ENCODE measurements at places on chromosomes 2 and 18.

DNA sequence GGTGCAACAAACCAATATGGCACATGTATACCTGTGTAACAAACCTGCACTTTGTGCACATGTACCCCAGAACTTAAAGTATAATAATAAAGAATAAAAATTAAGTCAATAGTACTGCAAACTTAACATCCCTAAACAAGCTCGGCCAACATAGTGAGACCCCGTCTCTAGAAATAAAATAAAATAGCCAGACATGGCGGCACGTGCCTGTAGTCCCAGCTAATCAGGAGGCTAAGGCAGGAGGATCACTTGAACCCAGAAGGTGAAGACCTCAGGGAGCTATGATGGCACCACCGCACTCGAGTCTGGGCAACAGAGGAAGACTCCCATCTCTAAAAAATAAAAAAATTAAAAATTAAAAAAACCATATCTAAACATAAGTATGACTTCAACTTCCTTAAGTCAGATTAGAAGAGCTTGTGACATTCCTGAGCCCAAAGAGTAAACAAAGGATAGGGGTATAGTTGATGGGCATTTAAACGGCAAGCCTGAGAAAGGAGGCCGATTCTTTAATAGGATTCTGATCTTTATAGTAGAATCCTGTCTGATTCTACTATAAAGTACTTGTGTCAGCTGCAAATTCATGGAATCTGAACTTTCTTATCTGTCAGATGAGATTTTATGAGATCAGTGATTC, 1.6 kb downstream of the FAM124B start:
- DNase-seq = no peak

- no peak for DNase-seq
These were observed 191.6 kb downstream of the TTC32 start for GRCh38 chr2:19710230-19710629.

GRCh38 chr2:131104487-131105155, 515 bp upstream of the PLEKHB2 start:
- DNase-seq = peak; percentile 7

DNA sequence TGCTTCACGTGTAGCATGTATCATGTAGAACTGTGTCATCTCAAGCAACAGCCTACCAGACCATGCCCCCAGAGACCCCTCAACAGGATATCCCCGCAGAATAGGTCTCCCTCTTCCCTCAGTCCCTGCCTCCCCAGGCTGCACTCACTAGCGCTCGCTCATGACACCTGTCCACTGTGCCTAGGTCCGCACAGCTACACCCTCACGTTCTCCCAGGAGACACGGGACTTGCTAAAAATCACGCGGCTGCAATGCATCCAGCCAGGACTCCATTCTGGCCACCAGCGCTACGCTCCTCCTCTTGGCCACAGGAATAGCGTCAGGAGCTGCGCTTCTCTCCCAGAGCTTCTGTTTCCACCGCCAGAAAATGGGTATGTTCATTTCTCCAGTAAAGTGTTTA, 2.5 kb downstream of the PXDN start:
- no peak for DNase-seq

DNA sequence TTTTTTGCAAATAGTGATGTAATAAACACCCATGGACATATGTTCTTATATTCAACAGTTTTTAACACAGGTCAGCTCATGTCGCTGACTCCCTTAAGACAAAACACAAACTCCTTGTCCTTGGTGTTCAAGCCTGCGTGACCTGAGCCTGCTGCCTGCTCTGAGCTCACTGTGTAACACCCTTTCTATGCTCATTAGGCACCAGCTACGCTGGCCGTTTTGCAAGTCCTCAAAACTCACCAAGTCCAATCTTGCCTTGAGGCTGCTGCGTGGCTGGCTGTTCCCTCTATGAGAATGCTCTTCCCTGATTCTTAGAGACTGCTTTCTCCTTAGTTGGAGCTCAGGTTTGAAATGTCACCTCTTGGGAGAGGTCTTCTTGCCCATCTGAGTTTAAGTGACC, 100.5 kb upstream of the GLI2 start:
- no peak for DNase-seq

GRCh38 chr2:10834068-10834655, 21.6 kb upstream of the PDIA6 start:
- no peak for DNase-seq

DNA sequence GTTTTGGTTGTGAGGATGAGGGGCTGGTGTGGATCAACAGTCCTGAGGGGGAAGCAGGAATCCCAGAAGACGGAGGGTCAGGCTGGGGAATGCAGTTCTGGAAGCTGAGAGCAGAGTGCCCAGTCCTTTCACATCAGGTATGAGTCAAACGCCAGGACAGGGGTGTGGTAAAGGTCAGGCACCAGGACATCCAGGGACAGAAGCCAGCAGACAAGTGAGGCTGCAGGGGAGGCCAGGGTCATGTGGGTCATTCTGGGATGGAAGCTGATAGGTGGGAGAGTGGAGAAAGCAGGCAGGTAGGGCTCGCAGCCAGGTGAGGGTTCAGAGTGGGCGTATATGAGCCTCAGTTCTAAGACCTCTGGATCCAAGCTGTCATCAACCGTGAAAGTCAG, 12.8 kb upstream of the GNLY start:
- DNase-seq = no peak

GRCh38 chr2:49222975-49223528, 68.7 kb upstream of the FSHR start:
- no peak for DNase-seq

- DNase-seq = no peak
These were observed 16.1 kb upstream of the ZNF236 start for GRCh38 chr18:76806301-76806700.

DNA sequence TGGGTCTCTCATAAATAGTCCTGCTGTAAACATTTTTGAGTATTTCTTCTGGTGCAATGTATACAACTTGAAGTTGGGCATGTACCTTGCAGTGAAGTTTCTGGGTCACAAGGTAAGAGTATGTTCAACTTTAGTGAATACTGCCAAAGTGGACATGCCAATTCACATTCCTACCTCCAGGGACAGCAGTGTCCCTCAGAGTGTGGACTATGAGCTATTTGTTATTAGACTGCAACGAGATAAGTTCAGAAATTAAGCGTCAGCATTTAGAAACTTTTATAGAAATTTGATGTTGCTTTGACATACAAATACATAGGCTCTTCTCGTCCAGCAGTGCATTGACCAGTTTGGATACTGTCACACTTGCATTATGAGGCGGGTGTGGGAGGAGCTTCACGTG, 7.2 kb upstream of the ACKR3 start:
- DNase-seq = no peak

DNA sequence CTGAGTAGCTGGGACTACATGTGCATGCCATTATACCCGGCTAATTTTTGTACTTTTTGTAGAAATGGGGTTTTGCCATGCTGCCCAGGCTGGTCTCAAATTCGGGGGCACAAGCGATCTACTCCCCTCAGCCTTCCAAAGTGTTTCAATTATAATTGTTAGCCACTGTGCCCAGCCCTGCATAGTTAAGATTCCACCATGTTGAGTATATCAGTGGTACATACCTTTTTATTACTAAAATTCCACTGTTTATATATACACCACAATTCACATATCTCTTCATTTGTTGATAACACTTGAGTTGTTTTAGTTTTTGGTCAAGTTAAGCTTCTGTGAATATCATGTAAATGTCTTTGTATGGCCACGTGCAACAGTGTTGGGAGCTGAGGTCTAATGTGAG, 12.8 kb upstream of the FMNL2 start:
- no peak for DNase-seq

DNA sequence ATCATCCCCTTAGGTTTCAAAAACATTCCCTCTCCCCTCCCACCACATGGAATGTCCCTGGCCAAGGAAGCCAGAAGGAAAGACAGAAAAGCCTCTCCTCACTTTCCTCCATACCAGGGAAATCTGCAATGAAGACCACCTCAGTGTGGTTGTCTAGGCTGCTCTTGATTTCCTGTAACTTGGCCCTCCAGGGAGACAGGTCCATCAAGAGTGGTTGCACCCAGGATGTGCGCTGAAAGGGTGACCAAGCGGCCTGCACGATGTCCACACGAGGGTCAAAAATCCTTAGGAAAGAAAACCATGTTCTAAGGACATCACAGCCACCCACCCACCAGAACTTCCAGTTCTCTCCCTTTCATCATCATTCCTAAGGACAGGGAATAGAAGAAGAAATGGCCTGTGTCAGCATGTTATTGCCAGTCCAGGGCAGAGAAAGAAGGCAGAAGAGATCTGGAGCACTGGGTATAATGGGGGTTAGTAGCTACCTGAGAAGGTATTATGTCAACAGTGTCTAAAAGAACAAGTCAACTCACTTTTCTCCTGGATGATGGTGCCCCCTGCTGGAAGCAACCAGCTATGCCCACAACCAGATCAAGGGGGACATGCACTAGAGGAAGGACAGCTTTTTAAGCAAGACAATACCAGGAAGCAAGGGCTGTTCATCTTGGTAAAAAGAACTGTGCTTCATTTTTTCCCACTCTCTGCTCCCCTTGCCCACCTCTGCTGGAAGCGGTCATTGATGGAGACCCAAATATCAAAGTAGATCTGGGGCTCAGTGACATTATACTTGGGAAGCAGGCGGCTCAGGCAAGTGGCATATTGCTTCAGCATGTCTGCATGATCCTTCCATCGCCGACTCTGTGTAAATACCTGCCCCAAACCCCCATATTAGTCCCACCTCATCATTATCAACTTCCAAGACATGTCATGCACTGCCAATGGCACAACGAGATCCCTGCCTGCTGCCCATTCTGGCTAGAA, 9.3 kb downstream of the GGCX start:
- DNase-seq = peak; percentile 72

DNA sequence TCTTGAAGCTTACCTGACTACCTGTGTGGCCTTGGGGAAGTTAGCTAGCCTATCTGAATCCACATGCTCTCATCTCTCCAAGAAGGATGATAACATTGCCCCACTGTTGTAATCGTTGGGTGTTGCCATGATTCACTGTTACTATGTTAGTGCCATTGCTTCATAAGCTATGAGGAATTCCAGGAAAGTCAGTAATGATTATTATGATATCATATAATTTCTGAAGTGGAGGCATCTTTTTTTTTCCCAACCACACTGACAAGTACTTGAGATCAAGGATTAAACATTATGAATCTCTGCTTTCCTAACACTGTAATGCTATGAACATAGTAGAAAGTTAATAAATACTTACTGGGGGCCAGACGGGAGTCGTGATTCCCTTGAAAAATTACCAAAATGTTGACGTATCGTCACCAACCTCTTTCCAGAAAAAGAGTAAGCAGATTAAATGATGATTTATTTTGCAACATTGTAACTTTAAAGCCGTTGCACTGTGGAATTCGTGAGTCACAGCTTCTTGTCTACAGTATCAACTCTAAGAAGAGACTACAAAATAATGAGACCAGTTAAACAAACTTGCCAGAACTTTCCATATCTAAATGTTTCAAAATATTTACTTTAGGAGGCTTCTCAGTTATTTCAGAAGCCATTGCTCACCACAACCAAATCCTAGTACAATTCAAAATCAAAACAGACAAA, 459.9 kb downstream of the PIK3C3 start:
- no peak for DNase-seq

GRCh38 chr2:174344716-174345461, 10.1 kb downstream of the SP9 start:
- no peak for DNase-seq

- DNase-seq = no peak
These were observed 3.2 kb upstream of the MREG start for GRCh38 chr2:216016581-216016980.

GRCh38 chr2:143482771-143483170, 353.6 kb downstream of the ARHGAP15 start:
- no peak for DNase-seq

DNA sequence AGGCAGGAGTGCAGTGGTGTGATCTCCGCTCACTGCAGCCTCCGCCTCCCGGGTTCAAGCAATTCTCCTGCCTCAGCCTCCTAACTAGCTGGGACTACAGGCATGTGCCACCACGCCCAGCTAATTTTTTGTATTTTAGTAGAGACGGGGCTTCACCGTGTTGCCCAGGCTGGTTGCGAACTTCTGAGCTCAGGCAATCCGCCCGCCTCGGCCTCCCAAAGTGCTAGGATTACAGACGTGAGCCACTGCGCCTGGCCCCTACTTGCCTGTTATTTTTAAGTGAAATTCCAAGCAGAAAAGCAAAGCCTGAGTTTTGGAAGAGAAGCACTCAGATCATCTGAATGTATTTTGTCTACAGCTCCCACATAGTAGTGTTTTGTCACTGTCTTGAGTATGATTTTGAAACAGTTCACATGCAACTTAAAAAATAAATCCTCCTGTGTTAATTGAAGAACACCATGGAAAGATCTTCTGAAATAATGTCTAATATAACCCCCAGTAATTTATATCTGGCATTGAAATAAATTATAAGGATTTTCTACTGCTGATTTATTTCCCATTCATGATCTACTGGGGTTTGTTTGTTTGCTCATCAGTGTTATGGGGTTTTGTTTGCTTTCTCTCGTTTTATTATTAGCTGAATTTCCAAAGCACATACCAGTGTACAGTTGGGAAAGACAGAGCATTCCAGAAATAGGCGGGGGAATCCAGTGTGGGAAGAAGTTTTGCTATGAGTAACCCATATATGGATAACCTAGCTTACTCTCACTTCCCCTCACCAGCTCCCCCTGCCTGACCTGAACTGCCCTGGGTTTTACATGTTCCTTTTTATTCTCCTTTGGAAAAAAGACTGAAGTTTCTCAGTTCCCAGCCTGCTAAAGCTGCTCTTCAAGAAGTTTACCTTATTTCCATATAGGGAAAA, 80.1 kb upstream of the MAP3K20 start:
- no peak for DNase-seq

DNA sequence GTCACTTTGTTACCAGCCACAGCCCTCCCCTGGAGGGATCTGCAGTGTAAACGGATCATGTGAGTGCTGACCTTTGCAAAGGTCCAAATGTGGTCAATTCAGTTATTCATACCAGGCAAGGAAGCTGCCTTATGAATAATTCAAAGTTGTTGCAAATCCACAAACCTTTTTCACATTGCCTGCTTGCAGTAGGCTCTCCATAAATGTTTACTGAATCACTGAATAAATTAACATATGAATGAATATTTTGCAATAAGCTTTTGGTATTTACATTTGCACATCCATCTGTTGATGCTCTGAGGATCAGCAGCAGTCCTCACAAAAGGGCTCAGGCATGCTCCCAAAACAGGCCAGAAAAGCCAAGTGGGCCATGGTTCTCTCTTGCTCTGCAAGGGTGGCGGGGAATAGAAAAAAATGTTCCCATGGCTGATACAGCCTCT, 156.8 kb downstream of the VAPA start:
- no peak for DNase-seq

DNA sequence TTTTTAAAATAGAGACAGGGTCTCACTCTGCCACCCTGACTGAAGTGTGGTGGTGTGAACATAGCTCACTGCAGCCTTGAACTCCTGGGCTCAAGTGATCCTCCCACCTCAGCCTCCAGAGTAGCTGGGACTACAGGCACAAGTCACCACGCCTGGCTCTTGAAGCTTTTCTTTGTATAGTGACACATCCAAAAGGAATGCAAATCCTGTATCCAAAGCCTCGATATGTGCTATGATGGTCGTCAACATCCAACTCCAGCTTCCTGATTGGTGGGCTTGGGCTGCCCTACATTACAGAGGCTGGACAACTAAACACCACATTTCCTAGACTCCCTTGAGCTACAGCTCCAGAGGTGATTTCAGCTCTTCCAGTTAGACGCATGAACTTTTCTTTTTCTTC, 101.7 kb upstream of the PGAP1 start:
- DNase-seq = no peak
